ENCODE measurements at places on chromosomes 3 and 15. TPM values are rescaled to one million over a fixed set of nuclear protein-coding genes. Genes with fewer than 3 reads are reported as not detected.

Gene SCAMP5
- 0.65 TPM for total RNA-seq

Gene C2CD4A
- total RNA-seq: 1.0 TPM

GRCh38 chr3:8970971-8971589 lies 7.8 kb upstream of the RAD18 start:
- H3K4me1 ChIP-seq: peaks cover 2% of the 10 kb centered on the region
- H3K4me3 ChIP-seq: no peak overlapping the region
- no peak overlapping the region for H3K27ac ChIP-seq
- DNase-seq: peak; percentile 81
- H3K27me3 ChIP-seq: peaks cover 9% of the 10 kb centered on the region

GRCh38 chr3:185709251-185709955 lies 115.4 kb downstream of the IGF2BP2 start:
- no peak overlapping the region for H3K27ac ChIP-seq
- H3K27me3 ChIP-seq: peaks cover 6% of the 10 kb centered on the region
- no peak overlapping the region for H3K4me3 ChIP-seq
- no peaks in the 10 kb centered on the region for H3K4me1 ChIP-seq

DNA sequence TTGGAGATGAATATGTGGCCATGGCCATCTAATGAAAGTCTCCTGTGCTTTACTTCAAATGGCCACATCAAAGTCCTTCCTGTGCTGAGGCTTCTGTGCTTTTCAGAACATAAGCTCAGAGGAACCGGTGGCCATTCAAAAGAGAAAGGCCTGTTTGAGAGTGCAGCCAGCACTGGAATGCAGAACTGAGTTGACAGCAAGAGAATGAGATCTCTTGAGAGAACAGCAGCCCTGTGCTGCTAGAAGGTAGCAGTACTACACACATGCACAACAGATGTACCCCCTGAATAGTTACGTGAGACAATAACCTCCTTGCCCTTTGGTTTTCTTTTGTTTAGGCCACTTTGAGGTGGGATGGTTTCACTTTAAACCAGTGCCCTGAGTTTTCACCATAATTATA lies 292.5 kb downstream of the PTPRG start:
- H3K36me3 ChIP-seq: no peaks in the 10 kb centered on the region
- H3K27me3 ChIP-seq: peaks cover 4% of the 10 kb centered on the region
- no peaks in the 10 kb centered on the region for H3K4me1 ChIP-seq
